ENCODE measurements at places on chromosomes 2 and 18.

- peak; percentile 46 for DNase-seq
These were observed 21.0 kb upstream of the PAX3 start for GRCh38 chr2:222319586-222320435.

DNA sequence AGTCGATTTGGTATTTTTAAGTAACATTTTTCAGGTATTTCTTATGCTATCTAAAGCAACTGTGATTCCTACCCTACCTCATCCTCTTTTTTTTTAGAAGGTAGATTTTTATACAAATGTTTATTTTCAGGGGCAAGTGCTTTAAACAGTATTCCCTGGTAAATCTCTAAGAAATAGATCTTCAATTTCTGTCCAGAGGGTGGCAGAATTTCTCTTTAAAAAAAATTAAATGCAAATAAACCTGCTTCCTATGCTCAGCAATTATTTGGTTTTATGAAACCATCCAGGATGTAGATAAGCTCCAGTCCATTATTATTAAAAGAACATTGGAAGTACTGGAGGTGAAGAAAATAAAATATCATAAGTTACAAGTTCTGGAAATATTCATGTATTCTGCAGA, 191.9 kb downstream of the MYO3B start:
- no peak for DNase-seq

DNA sequence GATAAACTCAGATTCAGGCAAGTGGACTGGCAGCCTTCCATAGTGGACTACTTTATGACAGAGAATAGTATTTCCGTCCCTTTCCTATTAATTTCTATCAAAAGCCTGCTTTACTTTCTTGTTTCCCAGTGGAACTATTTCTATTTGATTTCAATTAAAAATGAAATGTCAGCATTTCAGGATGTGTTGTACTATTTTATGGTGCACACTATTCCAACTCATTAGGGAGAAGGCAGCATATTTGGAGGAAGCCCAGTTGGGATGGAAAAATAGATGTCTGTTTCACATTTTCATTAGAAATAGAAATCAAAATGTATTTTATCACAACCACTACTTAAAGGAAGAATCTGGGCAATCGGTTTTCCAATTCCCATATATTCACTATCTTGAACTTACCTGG, 37.9 kb upstream of the TCF4 start:
- no peak for DNase-seq

DNA sequence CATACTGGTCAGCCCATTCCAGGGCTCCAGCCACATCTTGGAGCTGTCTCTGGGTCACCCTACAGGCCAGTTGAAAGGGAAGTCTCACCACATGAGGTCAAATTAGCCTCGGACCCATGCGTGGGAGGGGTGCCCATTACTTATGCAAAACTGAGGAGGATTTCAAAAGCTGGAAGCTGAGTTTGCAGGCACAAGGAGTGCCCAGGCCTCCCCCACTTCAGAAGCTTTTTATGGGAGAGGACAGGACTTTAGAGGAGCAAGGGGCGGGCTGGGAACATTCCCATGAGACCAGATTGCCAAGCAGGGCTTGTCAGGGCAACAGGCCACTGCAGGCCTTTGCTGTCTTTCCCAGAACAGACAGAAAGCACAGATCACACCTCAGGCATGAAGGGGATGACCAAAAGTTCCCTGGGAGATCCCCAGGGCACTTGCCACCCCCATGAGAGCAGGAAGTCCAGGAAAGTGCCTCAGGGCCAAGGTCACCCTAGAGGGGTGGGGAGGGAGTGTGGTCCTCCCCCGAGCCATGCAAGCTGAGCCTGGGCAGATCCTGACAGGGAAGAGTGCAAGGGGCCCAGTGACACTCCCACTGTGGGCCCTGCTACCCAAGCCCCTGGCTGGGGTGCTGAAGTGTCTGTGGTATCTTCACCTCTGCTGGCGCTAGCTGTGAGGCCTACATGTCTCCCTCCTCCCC, 267.7 kb downstream of the BCL11A start:
- no peak for DNase-seq

DNA sequence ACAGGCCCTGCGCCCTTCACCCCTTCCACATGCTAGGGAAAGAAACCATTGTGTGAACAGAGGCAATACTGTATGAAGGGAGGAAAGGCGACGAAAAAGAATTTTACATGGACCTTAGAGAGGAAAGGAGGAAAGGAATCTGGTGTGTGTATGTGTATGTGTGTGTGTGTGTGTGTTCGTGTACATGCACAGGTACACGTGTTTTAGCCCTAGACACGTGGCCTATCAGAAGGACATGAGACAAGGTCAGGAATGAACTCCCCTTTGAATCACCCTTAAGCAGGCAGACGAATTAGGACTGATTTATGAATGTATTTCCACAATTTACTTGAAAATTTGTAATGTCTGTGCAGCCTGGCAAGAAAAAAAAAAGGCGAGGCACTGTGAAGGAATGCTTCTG, 276.0 kb downstream of the ZNF516 start:
- no peak for DNase-seq

- DNase-seq = no peak
These were observed 212.5 kb downstream of the SETBP1 start for GRCh38 chr18:44893045-44893706.

- no peak for DNase-seq
These were observed 725.1 kb upstream of the CDH7 start for GRCh38 chr18:65025756-65026155.

DNA sequence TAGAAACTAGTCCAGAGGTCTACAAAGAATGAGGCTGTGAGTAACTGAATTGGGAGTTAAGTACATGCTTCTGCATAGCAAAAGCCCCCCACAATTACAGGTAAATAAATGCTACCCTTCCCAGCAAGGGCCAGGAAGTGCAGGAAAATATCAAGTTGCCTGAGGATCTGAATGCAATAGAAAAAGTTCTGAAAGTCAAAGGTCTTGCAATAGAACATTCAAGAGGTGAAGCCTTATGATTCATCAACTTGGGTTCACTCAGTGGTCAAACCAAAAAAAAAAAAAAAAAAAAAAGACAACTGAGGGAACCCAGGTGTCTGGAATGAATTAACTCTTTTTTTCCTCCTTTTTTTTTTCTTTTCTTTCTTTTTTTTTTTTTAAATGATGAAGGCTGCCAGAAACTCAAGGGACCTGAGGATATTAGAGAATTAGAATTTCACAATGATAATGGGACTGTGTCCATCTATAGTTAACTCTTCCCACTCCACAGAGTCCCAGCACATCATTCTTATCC, 42.9 kb upstream of the RFX8 start:
- no peak for DNase-seq

DNA sequence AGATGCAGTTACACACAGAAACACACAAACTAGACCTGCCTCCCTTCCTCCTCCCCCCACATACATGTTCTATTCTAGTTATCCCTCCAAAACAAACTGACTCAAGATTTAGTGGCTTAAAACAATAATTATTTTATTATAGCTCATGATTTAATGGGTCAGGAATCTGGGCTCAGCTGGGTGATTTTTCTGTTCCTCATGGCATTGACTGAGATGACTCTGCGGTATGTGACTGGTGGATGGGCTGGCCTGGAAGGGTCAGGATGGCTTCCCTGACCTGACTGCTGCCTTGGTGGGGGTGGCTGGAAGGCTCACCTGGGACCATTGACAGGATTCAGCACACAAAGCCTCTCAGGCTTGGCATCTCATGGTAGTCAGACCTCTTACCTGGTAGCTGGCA, 33.7 kb upstream of the NTSR2 start:
- no peak for DNase-seq

GRCh38 chr2:73594251-73594650, 48.0 kb downstream of the NAT8 start:
- DNase-seq = no peak

DNA sequence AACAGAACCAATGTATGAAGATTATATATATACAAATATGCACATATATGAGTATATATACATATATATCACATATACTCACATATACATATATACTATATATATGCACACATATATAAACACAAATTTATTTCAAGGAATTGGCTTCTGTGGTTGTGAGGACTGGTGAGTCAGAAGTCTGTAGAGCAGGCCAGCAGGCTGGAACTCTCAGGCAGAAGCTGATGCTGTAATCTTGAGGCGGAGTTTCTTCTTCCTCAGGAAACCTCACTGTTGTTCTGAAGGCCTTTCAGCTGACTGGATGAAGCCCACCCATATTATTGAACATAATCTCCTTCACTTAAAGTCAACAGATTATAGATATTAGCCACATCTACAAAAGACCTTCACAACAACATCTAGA, 143.9 kb upstream of the CREB1 start:
- no peak for DNase-seq

- DNase-seq = no peak
These were observed 159.8 kb downstream of the ZNF385B start for GRCh38 chr2:179701524-179702110.

DNA sequence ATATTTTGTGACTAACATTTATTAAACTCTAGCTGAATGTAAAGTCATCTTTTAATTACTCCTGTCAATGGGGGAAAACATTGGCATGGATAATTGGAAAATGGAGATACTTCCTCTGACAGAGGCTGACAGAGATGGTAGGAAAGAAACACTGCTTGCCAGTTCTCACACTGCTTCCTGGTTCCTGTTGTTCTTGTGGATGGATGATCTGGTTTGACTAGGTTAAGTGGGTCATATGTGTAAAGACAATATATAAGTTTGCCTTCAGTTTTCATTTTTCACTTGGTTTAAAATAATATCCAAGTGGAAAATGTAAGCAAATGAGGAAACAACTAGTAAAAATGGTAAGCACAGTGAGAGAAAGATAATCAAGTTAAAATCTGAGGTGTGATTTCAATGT, 188.8 kb upstream of the CWC22 start:
- no peak for DNase-seq

DNA sequence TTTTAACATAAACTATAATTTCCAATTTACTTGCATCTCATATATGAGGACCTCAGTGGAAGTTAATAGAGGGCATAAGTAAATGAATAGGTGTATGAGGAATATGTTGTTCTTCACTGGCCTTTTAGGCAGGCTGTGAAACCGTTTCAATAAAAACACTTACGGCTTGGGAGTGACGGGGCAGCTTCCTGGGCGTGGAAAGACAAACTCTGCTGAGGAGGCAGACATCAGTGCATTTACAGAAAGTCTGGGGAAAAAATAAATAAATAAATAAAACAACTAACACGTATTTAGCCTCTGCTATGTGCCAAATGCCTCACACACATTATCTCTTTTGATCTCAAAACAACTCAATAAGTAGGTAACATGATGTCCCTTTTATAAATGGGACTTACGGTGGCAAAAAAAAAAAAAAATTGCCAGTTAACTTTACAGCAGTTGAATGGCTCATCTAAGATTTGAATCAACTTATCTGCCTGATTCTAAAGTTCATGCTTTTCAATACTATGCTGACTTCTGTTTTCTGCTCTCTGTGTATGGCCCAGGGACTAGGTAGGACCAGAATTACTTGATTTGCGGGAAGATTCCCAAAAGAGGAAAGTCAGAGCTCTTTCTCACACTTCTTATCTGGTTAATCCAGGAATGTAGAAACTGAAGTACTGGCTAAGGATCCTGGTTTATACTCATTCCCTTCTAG, 77.5 kb upstream of the LRATD1 start:
- DNase-seq = no peak

DNA sequence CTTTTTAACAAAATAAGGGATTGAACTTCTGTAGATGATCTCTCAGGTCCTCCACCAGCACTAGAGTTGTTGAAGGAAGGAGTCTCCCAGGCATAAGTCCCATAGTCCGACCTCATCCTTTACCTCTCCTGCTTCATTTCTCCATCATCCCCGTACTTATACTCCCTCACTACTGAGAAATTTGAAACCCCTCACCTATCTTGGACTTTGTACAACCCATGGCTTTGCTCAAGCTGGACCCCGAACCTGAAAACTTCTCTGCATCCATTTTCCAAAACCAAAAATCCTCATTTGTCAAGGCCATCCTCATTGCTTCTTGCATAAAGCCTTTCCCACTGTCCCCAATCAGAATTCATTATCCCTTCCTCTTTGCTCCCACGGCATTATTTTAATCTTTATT, 482 bp upstream of the NHEJ1 start:
- DNase-seq = no peak

GRCh38 chr2:174334278-174334715, 457 bp upstream of the SP9 start:
- DNase-seq = peak; percentile 4

DNA sequence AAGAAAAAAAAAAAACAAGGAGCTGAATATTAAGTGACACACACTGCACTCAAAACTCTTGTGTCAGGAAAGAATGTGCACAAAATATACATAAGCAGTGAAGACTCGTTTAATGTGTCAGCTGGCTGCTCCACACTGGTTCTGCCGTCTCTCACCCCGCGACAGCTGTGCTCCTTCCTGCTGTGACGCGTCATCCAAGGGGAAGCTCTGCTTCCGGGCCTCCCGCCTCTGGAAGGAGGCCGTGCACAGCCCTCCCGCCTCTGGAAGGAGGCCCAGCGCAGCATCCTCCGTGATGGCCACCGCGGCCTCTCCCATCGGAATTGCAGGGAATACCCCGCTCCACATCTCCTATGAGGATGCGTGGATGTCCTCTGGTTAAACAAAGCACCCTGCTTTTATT, 151.0 kb downstream of the HDAC4 start:
- no peak for DNase-seq

DNA sequence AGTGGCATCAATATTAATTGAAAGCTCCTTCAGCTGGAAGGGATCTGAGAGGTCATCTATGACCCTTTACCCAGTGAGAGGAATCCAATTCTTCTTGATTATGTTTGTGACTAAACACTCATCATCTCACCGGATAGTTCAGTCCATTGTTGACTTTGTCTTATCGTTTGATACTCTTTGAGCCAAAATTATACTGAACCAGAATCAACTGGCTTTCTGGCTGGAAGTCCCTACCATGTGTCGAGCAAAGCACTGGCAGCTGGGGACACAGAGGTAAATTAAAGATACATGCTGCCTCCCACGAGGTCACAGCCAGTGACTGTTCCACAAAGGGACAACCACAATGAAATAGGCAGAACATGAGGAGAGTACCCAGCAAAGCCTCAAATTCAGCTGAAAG, 91.4 kb upstream of the FHL2 start:
- DNase-seq = no peak

DNA sequence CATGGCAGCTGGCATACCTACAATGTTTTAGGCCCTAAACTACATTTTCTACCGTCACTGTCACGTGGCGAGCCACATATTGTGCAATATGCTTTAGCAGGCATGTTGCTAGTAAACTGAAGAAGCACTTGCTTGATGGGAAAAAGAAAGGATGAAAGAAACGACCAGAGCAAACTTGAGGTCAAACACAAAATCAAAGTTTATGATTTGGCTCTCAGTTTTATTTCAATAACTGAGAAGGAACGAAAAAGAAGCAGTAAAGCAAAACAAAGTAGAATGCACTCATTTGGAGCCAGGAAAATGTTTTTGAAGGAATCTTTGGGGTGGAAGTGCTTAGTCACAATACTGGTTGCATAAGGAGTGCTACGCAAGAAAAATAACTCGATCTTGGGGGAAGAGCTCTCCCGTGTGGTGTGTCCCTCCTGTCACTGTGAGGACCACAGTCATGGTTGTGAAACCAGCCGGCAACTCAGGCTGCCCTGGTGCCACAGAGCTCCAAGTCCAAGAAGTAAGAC, 349.8 kb downstream of the RBM43 start:
- DNase-seq = no peak
